ENCODE measurements at places on chromosomes 6 and 20.
A peak's percentile ranks its signal among the peaks of the same experiment; 100 is the strongest.

- no peak for DNase-seq
These were observed 627.5 kb downstream of the PKHD1 start for GRCh38 chr6:51459958-51460357.

DNA sequence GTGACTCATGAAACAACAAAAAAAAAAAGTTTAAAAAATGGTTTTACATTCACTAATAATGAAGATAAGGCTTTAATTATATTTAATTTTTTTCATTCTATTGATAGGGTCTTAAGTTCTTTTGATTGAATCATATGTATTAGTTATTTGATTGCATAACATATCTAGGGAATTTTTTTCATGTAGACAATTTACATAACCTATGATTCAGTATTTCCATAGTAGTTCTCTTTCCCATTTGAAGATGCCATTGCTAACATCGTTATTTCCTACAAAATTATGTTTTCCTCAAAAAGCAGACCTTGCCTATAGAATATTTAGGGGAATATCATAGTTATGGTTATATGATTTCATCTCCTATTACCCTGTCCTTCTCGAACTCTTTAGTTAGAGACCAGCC is 463.4 kb downstream of the TFAP2B start:
- DNase-seq = no peak

DNA sequence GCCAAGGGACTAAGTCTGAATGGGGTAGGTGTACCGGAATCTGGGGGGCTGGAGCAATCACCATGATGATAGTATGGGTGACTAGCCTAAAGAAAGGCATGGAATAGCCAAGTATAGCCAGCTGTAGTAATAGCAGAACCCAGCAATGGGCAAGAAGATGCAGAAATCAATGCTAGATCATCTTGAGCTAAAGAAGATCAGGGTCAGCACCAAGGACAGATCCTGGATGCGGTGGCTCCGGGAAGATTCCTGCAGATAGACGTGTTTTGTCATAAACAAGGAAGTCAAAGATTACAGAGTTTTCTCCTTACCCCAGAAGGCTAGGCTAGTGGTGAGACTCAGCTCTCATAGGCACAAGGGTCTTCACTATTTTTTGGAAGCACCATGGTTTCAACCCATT is 561.6 kb upstream of the CHD6 start:
- DNase-seq = no peak

DNA sequence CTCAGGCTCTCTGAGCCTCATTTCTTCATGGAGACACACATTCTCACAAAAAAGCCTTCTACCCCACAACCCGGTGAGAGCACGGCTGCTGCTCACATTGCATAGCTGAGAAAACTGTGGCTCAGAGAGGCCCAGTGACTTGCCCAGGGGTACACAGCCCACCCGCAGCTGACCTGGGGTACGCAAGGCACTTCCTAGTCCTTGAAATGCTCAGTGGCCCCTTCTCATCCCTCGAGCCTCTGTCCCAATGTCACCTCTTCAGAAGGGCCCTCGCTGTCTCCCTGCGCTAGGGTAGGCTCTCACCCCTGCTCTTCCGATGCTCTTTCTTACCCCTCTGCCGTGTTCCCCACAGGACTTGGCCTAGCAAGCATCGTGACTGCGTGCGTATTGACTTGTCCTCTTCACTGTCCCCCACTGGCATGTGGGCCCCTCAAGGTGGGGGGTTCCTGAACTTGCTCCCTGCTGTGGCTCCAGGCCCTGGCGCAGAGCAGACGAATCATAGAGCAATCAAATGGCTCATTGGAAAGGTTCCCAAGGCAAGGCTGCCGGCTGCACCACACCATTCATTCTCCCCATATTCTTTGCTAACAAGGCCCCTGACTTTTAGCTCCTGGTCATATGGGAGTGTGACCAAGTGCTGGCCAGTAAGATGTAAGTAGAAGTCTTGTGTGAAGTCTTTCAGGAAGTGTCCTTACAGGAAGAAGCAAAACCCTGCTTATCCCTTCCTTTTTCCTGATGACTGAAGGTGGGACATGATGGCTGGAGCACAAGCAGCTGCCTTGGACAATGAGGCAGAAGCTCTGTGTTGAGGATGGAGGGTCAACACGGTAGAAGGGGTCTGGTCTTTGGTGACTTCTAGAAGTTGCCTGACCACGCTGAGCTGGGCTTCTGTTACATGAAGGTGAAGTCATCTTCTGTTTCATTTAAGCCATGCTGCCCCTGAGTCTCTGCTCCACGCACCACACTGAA is 22.7 kb downstream of the PCK1 start:
- DNase-seq = no peak

- no peak for DNase-seq
These were observed 79.8 kb downstream of the PRDM1 start for GRCh38 chr6:106165885-106166485.

DNA sequence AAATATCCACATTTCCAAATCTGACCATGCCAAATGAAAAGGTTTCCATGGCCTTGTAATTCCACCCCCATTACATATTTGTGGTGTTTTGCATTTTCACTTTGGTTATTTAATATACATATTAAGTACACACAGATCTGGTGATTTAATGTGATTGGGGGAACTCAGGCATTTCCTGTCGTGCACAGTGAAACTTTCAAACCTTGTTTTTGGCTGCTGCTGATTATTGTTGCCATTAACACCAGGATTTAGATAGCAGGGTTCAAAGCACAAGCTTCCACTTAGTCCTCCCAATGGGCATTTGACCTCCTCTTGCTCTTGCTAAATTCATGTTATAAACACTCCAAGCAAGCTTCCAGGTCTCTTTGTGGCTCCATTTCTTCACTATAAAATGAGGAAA is 166.5 kb downstream of the SOBP start:
- no peak for DNase-seq

DNA sequence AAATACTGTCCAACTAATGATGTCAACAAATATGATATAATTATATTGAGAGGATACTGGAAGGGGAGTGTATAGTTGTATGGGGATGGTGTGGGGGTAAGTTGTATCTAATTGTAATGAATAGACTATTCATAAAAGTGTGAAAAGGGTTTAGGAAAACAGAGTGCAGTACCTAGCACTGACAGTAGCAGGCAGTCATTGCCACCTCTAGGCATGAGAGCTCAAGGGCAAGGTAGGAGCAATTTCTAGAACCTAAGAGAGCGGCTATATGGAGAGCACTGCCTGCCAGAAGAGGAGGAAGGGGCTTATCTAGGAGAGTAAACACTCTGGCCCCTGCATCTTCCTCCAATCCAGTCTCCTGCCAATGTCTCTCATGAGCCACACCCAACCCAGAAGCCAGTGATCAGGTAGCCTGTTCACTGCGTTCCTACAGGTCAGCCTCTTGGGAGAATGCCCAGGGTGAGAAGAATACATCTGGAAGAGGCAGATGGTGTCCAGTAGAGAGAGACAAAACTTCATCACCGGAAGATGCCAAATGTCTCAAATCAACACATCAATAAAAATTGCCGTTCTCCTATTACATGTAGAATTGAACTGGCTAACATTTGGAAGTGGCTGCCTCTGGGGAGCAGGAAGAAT is 200.0 kb downstream of the LY86 start:
- no peak for DNase-seq

DNA sequence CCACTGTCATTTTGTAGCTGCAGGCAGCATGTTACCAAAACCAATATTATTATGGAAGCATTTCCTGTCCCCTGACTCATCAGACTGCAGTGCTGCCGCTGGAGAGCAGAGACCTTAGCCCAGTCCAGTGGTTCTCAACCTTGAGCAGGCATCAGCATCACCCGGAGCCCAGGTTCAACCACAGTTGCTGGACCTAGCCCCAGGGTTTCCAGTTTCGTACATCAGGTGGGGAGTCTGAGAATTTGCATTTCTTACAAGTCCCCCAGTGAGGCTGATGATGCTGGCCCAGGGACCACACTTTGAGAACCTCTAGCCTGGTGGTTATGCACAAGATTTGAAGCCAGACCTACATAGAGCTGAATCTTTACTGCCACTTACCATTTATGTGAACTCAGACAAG is 47.3 kb downstream of the LY86 start:
- no peak for DNase-seq

DNA sequence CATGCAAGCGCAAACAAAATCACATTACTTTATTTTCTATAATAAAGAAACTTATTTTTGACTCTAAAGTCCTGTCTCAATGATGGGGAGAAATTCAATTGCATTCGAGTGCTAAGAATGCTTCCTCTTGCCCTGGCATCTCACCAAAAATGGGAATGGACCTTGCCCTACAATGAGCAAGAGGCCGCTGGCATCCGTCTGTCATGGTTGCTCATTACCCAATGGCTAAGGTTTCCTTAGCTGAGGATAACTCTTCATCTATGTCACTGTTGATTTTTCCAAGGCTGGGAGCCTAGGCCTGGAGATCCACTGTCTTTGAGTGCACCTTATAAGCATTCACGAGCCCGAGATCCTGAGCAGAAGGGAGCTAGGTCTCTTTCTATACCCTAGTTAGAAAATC is 471.3 kb upstream of the NRSN1 start:
- no peak for DNase-seq

DNA sequence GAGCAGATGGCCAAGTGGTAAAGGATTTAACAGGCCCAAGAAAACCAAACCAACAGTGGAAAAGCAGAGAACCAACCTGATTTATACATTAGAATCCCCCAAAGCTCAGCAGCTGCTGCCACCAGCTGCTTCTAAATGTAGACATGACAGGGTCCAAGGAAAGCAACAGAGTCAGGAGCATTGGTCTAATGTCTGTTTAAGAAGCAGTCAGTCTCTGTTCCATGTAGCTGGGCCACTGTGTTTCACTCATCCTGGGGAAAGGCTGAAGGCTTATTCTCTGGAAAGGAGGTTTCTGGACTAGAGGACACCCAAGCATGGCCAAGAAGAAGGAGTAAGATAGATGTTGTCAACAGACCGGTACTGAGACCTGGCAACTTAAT is 75.4 kb downstream of the TMEM244 start:
- DNase-seq = no peak

DNA sequence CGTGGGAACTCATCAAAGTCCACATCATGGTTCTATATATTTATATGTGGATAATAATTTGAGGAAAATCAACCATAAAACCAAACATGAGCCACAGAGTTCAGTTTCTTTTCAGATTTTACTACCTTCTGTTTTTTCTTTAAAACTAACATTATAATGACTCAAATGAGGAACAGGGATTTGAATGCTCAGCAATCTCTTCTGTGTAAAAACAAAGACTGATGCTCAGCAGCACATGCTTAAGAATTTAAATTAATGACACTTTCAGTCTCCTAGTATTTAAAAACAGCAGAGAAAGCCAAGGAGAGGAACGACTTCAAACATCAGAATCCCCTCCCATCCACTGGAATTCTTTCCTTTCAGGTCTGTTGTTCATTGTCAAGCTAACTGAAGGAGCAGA is 72.7 kb downstream of the PSMG4 start:
- DNase-seq = no peak

GRCh38 chr6:33207552-33208090 is 679 bp upstream of the RING1 start:
- DNase-seq = no peak

DNA sequence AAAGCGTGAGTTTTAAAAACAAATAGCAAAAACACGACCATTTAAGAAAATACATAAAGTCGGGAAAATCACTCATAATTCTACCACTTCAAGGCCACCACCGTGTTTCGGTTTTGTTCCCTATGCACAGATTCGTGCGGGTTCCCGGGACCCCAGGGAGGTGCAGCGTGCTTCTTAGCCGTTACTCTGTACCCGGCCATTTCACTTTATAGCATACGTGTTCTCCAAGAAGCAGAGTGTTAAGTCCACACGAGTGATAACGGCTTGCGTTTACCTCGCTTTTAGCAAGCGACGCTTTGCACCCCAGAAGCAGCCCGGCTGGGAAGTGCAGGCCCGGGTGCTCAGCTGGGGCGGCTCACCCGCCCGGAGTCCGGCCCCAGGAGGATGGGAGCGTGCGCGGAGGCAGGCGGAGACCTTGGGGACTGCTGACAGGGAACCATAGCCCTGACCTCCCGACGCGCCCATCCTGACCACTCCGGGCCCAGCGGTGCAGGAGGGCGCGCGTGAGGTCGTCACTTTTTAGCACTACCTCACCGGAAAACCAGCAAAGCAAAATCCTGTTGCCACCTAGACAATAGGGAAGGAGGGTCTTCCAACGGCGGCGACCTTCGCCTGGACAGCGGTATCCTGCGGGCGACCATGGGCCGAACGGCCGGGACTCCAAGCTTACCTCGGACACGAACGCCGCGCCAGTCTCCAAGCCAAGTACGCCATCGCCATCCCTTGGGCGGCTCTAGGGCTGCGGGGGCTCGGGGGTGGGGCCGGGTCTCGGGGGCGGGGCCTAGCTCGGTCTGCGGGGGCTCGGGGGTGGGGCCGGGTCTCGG is at the start of gene ECI2:
Gene ECI2 (minus strand): TSS at position 735 of the 824 bp plus-strand sequence. CDS start 15 bp downstream, at position 720.
- peak; percentile 30 for DNase-seq

DNA sequence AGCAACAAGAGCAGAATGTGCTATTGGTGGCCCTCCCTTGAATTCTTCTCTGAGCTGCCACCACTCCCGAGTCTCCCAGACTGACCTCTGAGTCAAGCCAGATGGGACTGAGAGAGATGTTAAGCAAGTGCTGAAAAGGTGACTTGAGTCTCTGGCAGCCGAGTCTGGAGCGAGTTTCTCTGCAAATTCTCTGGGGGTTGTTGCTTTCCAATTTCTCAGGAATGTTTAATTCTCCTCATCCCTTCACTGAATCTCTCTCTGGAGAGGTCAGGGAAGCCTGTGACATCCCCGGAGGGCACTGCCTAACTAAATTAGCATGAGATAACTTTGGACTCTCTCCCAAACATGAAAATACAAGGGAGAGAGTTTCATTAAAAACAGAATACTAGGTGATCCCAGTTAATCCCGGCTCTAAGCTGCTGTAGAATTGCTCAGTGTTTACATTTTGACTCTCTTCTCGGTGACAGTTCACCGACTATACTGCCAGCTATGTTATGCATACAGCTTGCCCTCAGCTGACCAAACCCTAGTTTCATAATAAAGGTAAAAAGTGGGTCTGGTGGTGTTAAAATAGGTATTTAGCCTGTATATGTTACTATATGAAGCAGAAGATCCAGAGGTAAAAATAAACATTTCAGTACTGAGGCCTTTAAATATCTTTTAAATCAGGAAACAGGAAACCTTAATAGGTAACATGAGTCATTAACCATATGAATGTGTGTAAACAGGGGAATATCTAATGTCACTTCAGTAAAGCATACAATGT is 157.9 kb downstream of the FOXC1 start:
- no peak for DNase-seq

DNA sequence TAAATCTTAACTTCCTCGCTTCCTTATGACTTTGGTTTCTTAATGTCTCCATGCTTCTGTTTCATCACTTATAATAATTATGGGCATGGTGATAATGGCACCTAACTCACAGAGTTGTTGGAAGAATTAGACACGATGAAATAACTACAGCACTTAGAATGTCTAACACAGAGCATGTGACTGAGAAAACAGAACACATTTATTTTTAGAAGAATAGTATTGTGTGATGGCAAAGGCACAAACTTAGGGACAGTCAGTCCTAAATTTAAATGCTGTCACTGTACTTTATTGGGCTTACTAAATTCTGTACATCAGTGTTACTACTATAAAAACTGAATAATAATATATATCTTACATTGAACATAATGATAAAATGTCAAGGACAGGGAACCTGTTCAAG is 391.1 kb upstream of the JAG1 start:
- DNase-seq = no peak
